A172 (cell line): ENCODE measurements at places on chromosomes 4 and X. TPM values are rescaled to one million over a fixed set of nuclear protein-coding genes. Genes with fewer than 3 reads are reported as not detected.

GRCh38 chrX:145213504-145213903 lies 33.8 kb upstream of the SPANXN1 start:
- peak; percentile 44 for DNase-seq

DNA sequence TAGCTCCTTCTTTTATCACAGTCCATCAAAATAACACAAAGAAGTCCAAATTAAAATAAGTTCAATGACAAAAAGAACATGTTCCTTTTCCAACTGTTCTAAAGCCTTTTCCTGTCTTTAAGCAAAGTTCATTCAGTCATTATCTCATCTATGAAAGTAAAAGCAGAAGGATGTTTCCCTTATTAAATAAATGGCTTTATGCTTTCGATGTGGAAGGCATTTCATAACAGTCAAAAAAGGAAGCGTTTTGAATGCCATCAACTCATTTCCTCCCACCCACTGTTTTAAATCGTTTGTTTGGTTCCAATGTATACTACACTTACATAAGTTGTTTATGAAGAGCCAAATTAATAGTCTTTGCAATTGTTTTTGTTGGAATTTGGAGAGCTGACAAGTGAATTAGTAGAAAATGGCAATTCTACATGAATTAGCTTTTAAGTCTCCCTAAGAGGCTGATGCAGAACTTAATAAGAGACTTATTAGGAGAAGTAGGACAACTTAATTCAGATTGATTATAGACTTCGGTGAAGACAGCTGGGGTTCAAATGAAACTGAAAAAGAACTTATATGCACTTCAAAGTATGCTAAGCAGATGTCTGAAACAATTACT lies 392.6 kb upstream of the FTHL17 start:
- no peak for DNase-seq

- no peak for DNase-seq
Measured at GRCh38 chr4:153684182-153684970, at the start of gene TLR2. Gene TLR2, plus strand, starts transcription at chr4:153684280. Its CDS starts 18,628 bp downstream, at chr4:153702908.

- no peak for DNase-seq
Measured at GRCh38 chr4:169208090-169208455, 62.7 kb downstream of the SH3RF1 start.

DNA sequence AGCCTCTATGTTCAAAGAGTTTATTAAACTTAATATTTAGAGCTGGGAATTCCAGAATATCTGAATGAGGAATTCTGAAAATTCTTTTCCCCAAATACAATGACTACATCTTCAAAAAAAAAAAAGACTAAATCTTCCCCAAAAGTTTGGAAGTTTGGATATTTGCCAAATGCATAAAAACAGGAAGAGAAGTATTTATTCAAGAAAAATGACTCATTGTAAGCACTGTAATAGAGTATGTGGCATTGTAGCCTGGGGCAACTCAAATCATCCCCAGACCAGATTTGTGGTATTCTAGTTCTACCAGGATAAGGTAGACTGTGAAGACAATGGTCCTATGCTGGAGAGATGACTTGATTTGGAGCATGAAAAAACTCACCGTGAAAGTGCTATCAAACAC lies 78.5 kb upstream of the PDHA2 start:
- peak; percentile 76 for DNase-seq

GRCh38 chr4:115548123-115548522 lies 434.7 kb upstream of the NDST4 start:
- DNase-seq, result no peak

- no peak for DNase-seq
Measured at GRCh38 chrX:119075270-119076025, 2.7 kb downstream of the CT47C1 start.

DNA sequence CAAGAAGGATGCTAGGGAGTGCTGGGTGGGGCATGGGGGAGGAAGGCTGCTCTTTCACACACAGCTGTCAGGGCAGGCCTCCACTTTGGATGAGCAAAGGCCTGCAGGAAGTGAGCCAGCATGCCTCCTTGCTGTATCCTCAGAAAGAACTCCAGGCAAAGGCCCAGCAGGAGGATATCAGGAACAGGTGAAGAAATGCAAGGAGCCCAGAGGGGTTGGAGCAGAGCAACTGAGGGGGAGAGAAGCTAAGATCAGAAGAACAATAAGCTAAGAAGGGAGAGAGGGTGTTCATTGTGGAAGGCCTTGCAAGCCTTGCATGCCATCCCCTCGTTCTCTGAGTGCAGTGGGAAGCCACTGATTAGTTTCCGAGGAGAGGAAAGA lies 115.1 kb downstream of the CAMK2D start:
- peak; percentile 31 for DNase-seq

GRCh38 chrX:129738466-129739308 lies at the start of gene XPNPEP2:
Gene XPNPEP2, plus strand, starts transcription at chrX:129738979. Its CDS starts 235 bp downstream, at chrX:129739214.
- DNase-seq, result no peak

- no peak for DNase-seq
Measured at GRCh38 chr4:146186596-146186995, 11.1 kb downstream of the LSM6 start.

- DNase-seq, result no peak
Measured at GRCh38 chrX:109626637-109627036, 1.7 kb upstream of the KCNE5 start.

- no peak for DNase-seq
Measured at GRCh38 chrX:100931925-100932285, 3.2 kb upstream of the XKRX start.

DNA sequence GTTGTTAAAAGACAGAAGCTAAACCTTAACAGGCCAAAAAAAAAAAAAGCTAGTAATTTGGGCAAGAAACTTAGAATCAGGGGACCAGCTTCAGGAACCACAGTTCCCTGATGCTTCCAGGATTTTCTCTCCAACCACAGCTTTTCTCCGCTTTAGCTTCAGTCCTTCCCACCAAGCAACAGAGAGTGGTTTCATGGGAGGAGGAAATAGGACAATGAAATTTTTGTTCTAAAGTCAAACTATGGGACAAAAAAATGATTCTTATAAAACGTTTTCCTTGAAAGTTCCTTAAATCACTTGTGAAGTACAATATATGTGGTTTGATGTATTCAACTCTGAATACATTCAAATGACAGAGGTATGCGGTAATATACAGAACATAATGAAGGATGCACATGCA lies 71.0 kb upstream of the DHX15 start:
- no peak for DNase-seq

DNA sequence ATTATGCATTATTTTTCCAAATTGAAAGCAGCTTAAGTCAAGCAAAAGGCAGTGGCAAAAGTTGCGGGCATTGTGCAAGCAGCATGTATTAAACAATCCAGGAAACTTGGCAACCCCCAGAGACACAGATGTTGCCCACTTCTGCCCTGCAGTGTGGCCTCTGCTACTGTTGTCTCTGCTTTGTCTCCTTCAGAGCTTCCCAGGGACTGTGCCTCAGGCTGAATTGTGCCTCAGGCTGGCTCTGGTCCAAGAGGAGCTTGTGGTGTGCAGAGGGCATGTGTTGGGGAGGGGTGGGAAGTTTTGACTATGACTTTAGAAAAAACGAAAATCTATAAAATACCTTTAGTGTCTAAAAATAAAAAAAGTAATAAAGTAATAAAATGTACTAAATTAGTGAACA lies 201.4 kb downstream of the CCSER1 start:
- peak; percentile 17 for DNase-seq

DNA sequence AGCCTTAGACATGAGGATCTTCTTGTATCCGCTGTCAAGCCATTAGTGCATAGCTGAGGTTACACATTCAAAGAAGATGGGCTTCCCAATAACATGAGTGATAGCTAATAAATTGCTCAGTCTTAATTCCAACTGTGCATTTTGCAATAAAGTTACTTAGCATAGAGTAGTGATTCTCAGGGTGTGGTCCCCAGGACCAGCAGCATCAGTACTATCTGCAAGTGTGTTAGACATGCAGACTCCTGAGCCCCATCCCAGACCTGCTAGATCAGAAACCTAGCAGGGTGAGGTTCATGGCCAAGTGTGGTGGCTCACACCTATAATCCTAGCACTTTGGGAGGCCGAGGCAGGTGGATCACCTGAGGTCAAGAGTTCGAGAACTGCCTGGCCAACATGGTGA lies 20.1 kb downstream of the ATP10D start:
- no peak for DNase-seq

GRCh38 chr4:67810011-67810410 lies 55.8 kb upstream of the GNRHR start:
- no peak for DNase-seq

GRCh38 chr4:159010100-159010499 lies 92.8 kb upstream of the RAPGEF2 start:
- DNase-seq, result no peak

- no peak for DNase-seq
Measured at GRCh38 chr4:139469216-139469615, 15.3 kb downstream of the RAB33B start.

- DNase-seq, result peak; percentile 23
Measured at GRCh38 chrX:14694611-14695010, 165.3 kb downstream of the GLRA2 start.

- DNase-seq, result no peak
Measured at GRCh38 chr4:3241898-3242524, 6.9 kb upstream of the MSANTD1 start.

DNA sequence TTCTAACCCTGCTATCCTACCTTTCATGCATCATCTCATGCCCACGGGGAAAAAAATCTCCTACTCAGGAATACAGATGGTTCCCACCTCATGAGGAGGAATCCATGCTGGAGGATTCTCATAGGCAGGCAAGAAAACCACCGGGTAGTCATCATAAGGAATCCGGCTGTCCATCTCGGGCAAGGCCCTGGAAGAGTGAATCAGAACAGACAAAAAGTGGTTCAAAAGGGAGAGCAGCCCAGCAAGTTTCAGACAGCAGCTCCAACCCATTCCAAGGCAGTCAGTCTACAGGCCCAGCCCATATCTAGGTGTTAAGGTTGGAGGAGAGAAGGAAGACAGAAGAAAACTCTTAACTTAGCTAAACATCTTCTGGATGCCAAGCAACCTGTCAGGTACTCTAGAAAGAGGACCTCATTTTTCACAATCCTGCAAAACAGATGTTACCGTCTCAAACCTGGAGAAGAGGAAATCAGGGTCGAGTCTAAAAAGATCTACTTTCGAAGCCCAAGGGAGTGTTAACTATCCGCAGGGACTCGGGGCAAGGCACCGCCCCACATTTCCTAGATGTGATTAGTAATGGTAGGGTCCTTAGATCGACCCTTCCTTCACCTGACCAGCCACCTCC lies 447 bp downstream of the PDZD11 start:
- DNase-seq, result no peak

- no peak for DNase-seq
Measured at GRCh38 chrX:122504026-122504425, 680.1 kb upstream of the GRIA3 start.

GRCh38 chr4:87410679-87411078 lies 11.7 kb upstream of the NUDT9 start:
- no peak for DNase-seq

DNA sequence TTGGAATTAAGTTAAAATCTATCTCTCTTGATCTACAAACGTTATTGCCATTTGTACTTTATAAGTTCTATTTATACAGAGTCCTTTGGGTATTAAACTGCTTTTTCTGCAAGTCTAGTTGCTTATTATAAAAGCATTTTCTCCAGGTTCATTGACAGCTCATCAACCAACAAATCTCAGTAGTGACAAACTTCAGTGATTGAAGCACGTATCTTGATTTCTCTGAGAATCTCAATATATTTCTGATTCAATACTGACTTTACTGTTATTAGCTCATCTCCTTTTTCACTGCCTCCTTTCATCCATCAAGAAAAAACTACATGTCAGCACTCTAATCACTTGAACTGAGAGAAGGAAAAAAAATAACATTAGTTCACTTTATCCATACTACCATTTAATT lies 630.2 kb downstream of the ARAP2 start:
- DNase-seq, result no peak

DNA sequence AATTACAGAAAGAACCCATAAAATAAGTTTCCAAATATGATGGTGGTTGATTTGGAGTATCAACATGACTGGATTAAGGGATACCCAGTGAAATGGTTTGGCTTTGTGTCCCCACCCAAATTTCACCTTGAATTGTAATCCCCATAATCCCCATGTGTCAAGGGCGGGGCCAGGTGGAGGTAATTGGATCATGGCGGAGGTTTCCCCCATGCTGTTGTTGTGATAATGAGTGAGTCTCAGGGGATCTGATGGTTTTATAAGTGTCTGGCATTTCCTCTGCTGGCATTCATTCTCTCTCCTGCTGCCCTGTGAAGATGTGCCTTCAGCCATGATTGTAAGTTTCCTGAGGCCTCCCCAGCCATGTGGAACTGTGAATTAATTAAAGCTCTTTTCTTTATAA lies 39.1 kb downstream of the WDFY3 start:
- DNase-seq, result no peak

DNA sequence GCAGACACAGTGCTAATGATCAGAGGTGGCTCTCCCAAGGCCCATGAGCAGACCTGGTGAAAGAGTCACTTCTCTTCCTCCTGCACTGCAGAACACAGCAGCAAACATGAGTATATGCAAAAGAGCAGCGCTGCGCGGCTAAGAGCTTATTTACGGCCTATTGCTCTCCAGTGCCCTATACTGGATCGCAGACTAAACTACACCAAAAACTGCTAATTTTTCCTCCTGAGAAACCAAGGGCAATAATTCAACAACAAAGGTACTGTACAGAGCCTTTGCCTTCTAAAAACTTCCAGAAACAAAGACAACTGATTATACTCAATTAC lies 702.5 kb downstream of the ARAP2 start:
- no peak for DNase-seq

GRCh38 chr4:101418055-101418454 lies 70.7 kb upstream of the PPP3CA start:
- peak; percentile 22 for DNase-seq

GRCh38 chr4:1518997-1519700 lies 112.9 kb upstream of the NKX1-1 start:
- no peak for DNase-seq

- DNase-seq, result no peak
Measured at GRCh38 chr4:110231869-110232268, 33.5 kb upstream of the ELOVL6 start.

DNA sequence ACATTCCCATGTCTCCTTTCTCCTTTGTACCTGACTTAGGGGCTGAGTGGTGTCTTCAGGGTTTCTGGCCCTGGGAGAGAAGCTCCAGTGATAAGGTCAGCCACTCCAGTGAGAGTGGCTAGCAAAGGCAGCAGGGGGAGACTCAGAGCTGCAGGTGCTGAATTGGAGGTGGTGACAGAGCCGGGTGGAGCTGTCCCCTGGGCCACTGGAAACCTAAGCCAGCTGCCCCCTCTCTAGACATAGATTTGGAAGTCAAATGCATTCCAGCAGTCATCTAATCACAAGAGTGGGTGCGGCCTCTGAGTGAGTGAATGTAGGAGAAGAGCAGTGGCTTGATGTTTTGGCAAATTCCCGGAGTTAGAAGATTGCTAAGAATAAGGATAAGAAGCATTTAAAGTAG lies 28.5 kb downstream of the TRIM2 start:
- DNase-seq, result peak; percentile 71

Gene HSFX2
- total RNA-seq, result not detected in 2 replicates

Gene CISD2
- 67.8 and 105 TPM in 2 replicates for total RNA-seq

Gene MGARP
- 0.89 and 1.2 TPM in 2 replicates for total RNA-seq

Gene SLC9B1
- total RNA-seq, result 0.10 and 0.43 TPM in 2 replicates

Gene TMEM144
- 5.4 and 7.4 TPM in 2 replicates for total RNA-seq

Gene GAGE12E
- total RNA-seq, result not detected in 2 replicates

Gene PCDH11X
- not detected in 2 replicates for total RNA-seq

Gene GALNTL6
- not detected in 2 replicates for total RNA-seq

Gene ARHGAP10
- 9.1 and 10.3 TPM in 2 replicates for total RNA-seq
